Glutamatergic neuron (in vitro differentiated cells): ENCODE measurements at places on chromosomes 2 and 18. TPM values are rescaled to one million over a fixed set of nuclear protein-coding genes. Genes with fewer than 3 reads are reported as not detected.

FOXD4L1 gene
- total RNA-seq: 0.44 TPM

RAX gene
- not detected for total RNA-seq

UGT1A10 gene
- total RNA-seq: not detected

CYRIA gene
- 19.3 TPM for total RNA-seq

FASTKD2 gene
- total RNA-seq: 24.7 TPM

DPP4 gene
- total RNA-seq: 0.20 TPM

MAP3K19 gene
- total RNA-seq: not detected

AKAIN1 gene
- total RNA-seq: 14.1 TPM

NAT8 gene
- total RNA-seq: not detected

UCN gene
- 1.9 TPM for total RNA-seq

NEU4 gene
- 0.88 TPM for total RNA-seq

PROC gene
- not detected for total RNA-seq

DSG4 gene
- not detected for total RNA-seq

SH3RF3 gene
- total RNA-seq: 1.7 TPM

UBE2F gene
- 43.0 TPM for total RNA-seq

TFCP2L1 gene
- total RNA-seq: 0.07 TPM

CPLX4 gene
- total RNA-seq: not detected

RPRM gene
- total RNA-seq: 95.9 TPM

CNTNAP5 gene
- total RNA-seq: 22.0 TPM

LRRC30 gene
- total RNA-seq: not detected

TUBB8B gene
- not detected for total RNA-seq

GALNT5 gene
- total RNA-seq: 0.10 TPM
